Left renal pelvis (tissue), 4 donors: ENCODE measurements at places on chromosomes 6 and 20.

DNA sequence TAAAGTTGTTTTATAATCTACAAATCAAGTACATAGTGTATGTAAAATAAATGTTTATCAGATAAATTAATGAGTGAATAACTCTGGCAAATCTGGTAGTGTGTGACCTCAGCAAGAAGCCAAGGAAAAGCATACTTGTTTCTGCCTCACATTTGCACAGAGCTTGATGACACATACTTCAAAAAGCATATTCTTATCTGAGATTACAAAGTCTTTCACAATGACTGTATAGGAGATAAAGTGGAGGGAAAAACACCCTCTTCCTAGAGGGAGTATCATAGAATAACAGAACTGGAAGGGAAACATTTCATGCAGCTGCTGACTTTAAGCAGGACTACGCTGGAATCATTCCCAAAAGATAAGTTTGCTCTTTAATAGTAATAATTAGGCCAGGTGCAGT, 28.1 kb upstream of the AKAP7 start:
- DNase-seq, result no peak

DNA sequence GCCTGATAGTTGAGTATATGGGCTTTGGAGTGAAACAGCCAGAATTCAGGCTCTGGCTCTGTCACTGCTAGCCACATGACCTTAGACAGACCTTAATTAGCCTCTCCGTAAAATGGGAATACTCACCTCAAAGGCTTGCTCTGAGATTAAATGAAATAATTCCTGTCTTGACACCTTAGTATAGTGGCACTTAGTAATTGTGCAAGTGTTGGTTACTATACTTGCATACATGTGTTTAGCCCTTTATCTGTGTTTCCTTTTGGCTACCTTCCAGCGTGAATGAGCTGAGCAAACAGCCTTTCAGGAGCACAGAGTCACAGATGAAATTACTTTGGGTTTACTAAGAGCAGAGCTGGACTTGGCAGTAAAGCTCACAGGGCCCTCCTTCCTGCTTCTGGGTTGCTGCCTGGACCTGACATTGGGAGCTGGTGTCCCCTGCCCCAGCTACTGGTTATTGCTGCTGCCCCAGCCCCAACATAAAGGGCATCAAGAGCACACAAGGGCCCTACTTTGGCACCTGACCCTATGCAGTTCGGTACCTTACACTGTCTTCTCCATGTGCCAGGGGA, 32.8 kb downstream of the CD164 start:
- no peak for DNase-seq

- no peak for DNase-seq
These were observed 155.9 kb upstream of the INSM1 start for GRCh38 chr20:20211988-20212518.

DNA sequence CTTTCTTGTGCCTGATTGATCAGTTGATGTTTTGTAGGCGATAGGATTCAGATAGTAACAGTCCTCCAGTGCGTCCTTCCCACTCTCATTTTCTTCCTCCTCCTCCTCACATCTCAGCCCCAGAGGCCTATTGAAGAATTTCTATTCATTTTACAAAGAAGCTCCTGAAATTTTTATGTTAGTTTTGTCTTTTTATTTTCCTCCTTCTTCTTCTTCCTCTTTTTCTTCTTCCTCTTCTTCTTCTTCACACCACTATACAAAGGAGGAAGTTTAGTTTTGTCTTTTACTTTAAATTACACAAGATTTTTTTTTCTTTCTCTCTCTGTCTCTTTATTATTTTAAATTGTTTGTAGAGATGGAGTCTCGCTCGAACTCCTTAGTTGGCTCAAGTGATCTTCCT, 19.1 kb downstream of the BTN2A1 start:
- no peak for DNase-seq

GRCh38 chr20:13422637-13423036, 201.6 kb downstream of the ISM1 start:
- no peak for DNase-seq

DNA sequence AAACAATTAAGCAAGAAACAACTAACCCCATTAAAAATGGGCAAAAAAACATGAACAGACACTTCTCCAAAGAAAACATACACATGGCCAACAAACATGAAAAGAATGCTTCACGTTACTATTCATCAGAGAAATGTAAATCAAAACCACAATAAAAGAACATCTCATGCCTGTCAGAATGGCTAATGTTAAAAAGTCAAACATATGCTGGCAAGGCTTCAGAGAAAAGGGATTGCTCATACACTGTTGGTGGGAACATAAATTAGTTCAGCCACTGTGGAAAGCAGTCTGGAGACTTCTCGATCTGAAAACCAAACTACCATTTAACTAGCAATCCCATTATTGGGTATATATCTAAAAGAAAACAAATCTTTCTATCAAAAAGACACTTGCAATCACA, 217.5 kb downstream of the TINAG start:
- no peak for DNase-seq

GRCh38 chr20:1430004-1430451, 36.6 kb downstream of the NSFL1C start:
- no peak for DNase-seq

GRCh38 chr20:15166744-15167143, 829.3 kb upstream of the FLRT3 start:
- DNase-seq, result no peak

- DNase-seq, result no peak
These were observed 64.5 kb upstream of the DST start for GRCh38 chr6:56706981-56707726.

DNA sequence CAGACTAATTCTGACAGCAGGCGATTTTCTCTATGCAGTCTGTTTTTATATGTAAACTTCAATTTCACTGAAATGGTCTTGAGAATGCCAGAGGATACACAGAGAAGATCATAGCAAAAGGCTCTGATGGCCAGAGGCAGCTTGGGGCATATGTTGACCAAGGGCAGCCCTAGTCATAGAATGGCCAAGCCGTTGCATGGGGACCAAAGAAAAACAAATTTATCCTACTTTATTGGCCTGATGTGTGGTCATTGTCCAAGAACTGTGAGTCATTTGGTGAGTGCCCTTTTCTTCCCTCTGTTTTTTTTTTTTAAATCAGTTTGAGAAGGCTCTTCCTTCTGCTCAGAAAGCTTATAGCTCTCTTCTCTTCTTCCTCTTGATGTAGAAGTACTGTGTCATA, 5.8 kb downstream of the HDGFL1 start:
- no peak for DNase-seq
